ENCODE measurements at places on chromosomes 11 and 22.

DNA sequence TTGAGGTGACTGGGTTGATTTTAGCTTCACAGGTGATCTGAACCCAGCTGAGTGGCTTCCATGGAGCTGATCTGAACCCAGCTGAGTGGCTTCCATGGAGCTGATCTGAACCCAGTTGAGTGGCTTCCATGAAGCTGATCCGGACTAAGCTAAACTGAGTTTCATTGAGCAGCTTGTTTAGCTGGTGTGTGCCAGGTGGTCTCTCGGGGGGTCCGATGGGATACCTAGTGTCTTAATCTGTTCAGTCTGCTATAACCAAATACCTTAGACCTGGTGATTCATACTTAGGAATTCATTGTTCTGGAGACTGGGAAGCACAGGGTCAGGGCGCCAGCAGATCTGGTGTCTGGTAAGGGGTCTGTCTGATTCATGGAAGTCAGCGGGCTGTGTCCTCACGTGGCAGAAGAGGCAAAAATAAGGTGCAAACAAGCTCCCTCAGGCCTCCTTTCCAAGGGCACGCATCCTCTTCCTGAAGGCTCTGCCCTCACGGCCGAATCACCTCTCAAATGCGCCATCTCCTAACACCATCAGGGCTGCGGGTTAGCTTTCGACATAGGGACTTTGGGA lies 52.5 kb upstream of the KCNQ1OT1 start:
- DNase-seq, result peak; percentile 61

- DNase-seq, result no peak
These were observed 73.8 kb upstream of the CRYBB3 start for GRCh38 chr22:25125693-25126357.

GRCh38 chr22:17705546-17705945 lies 67.0 kb downstream of the BCL2L13 start:
- no peak for DNase-seq

GRCh38 chr11:21811572-21811971 lies 381.3 kb upstream of the ANO5 start:
- no peak for DNase-seq

- peak; percentile 72 for DNase-seq
These were observed 9.0 kb upstream of the MICAL3 start for GRCh38 chr22:18033204-18033998.

GRCh38 chr11:68146704-68147474 lies 25.7 kb upstream of the CHKA start:
- DNase-seq, result no peak

GRCh38 chr11:61817471-61818202 lies 834 bp upstream of the FADS1 start:
- no peak for DNase-seq

- DNase-seq, result no peak
These were observed 24.6 kb downstream of the RPL3 start for GRCh38 chr22:39294571-39295468.

GRCh38 chr11:120336641-120337354 lies 585 bp downstream of the ARHGEF12 start:
- DNase-seq, result no peak

DNA sequence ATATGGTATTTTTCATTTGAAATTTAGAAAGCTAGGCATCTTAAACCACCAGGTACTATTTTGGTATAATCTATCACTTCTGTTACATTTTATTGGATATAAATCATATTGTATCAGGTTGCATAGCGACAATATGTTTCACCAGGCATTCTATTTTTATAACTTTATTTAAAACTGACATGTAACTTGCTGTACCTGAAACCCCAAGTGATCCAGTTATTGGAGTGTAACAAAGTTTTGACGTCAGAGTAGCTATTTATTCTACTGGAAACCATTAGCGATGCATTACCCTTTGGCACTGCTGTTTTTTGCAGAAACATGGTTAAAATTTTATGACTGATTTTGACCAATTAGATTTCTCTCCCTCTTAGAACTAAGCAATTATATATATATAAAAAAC lies 160.7 kb downstream of the METTL15 start:
- DNase-seq, result no peak

Measured in fibroblast of skin of abdomen (primary cell).